ENCODE measurements at places on chromosomes 13 and 19.

- no peak for DNase-seq
- H3K27ac ChIP-seq = no peak overlapping the region
- H3K4me1 ChIP-seq = peaks cover 15% of the 10 kb centered on the region
Measured at GRCh38 chr19:38326591-38326990, 6.9 kb downstream of the KCNK6 start.

GRCh38 chr13:47853236-47853635 lies 147.8 kb downstream of the SUCLA2 start:
- H3K36me3 ChIP-seq = no peaks in the 10 kb centered on the region
- H3K27me3 ChIP-seq = no peaks in the 10 kb centered on the region
- H3K27ac ChIP-seq = no peak overlapping the region

GRCh38 chr13:72508392-72508791 lies 219.0 kb downstream of the MZT1 start:
- no peak overlapping the region for H3K27ac ChIP-seq
- H3K4me3 ChIP-seq = no peak overlapping the region
- no peaks in the 10 kb centered on the region for H3K36me3 ChIP-seq
- no peaks in the 10 kb centered on the region for H3K4me1 ChIP-seq
- no peaks in the 10 kb centered on the region for H3K27me3 ChIP-seq
- DNase-seq = no peak

- no peak overlapping the region for H3K4me3 ChIP-seq
- no peaks in the 10 kb centered on the region for H3K4me1 ChIP-seq
- H3K27ac ChIP-seq = no peak overlapping the region
- H3K27me3 ChIP-seq = no peaks in the 10 kb centered on the region
- no peak for DNase-seq
- no peaks in the 10 kb centered on the region for H3K36me3 ChIP-seq
Measured at GRCh38 chr19:29031216-29031615, 181.7 kb downstream of the UQCRFS1 start.

GRCh38 chr13:47337781-47338507 lies 441.1 kb upstream of the HTR2A start:
- H3K27ac ChIP-seq = no peak overlapping the region
- no peaks in the 10 kb centered on the region for H3K4me1 ChIP-seq
- DNase-seq = no peak
- H3K27me3 ChIP-seq = no peaks in the 10 kb centered on the region

- H3K4me1 ChIP-seq = peaks cover 1% of the 10 kb centered on the region
- DNase-seq = peak; percentile 58
- peaks cover 32% of the 10 kb centered on the region for H3K36me3 ChIP-seq
Measured at GRCh38 chr19:3192228-3192635, 6.5 kb downstream of the NCLN start.

DNA sequence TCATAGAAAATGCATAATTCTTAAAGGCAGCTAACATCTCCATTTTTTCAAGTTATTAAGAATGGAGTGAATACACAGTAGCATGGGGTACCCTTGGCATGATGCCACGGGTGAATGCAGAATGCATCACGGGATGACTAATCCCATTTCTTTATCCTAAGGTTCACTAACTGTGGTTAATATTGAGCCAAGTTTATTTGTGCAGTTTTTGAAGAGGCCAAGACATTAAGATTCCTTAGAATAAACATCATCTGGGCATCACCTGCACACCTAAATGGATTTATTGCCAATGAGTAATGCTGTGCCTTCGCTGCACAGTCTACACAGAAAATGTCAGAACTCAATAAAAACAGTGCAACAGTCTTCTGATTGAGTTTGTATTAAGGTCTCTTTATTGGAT lies 333.1 kb downstream of the GPC6 start:
- peak; percentile 88 for DNase-seq
- peaks cover 41% of the 10 kb centered on the region for H3K4me1 ChIP-seq
- peak overlapping the region; percentile 83 for H3K27ac ChIP-seq

DNA sequence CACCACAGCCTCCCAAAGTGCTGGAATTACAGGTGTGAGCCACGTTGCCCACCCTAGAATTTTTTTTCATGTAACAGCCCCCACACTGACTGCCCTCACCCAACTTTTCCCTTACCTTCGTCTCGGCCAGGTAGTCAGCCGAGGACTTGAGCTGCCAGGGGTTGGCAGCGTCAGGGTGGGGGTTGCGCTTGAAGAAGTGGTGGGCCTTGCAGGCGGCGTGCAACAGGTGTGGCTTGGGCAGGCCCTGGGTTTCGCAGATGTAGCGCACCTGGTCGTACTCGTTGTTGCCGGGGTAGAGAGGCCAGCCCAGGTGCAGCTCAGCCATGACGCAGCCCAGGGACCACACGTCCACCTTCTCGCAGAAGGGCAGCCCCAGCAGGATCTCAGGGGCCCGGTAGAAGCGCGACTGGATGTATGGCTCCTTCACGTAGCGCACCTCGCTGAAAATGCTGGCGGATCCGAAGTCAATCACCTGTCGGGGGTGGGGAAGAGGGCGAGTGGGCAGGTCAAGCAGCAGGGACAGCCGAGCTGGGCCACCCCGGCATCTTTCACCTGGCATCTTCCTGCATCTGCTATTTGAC lies 6.2 kb downstream of the HIPK4 start:
- no peak for DNase-seq
- H3K4me3 ChIP-seq = no peak overlapping the region
- no peak overlapping the region for H3K27ac ChIP-seq
- no peaks in the 10 kb centered on the region for H3K27me3 ChIP-seq
- H3K4me1 ChIP-seq = no peaks in the 10 kb centered on the region

GRCh38 chr19:38290631-38291147 lies 13.4 kb upstream of the C19orf33 start:
- H3K36me3 ChIP-seq = peaks cover 75% of the 10 kb centered on the region
- H3K27ac ChIP-seq = peak overlapping the region; percentile 59
- peaks cover 20% of the 10 kb centered on the region for H3K4me1 ChIP-seq
- DNase-seq = peak; percentile 87
- no peaks in the 10 kb centered on the region for H3K27me3 ChIP-seq
- no peak overlapping the region for H3K4me3 ChIP-seq

DNA sequence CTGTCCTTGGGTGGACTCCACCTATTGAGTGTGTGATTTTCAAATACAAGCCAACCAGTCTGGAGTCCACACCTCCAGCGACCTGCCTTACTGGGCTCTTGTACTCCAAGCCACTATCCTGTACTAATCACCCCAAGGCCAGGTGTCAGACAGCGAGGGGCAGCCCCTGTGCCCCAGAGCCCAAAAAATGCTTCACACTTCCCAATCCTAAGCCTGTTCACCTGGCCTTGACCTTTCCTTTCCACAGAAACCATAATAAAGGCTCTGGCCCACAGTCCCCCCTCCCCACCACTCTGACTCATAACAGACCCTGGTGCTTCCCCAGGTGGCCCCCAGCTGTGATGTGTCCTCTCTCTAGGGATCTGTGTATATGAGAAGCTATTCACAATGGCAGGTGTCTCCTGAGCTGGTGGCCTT lies 3.9 kb downstream of the CD209 start:
- H3K4me3 ChIP-seq = no peak overlapping the region
- no peak for DNase-seq
- no peaks in the 10 kb centered on the region for H3K4me1 ChIP-seq
- H3K36me3 ChIP-seq = no peaks in the 10 kb centered on the region
- H3K27me3 ChIP-seq = no peaks in the 10 kb centered on the region

DNA sequence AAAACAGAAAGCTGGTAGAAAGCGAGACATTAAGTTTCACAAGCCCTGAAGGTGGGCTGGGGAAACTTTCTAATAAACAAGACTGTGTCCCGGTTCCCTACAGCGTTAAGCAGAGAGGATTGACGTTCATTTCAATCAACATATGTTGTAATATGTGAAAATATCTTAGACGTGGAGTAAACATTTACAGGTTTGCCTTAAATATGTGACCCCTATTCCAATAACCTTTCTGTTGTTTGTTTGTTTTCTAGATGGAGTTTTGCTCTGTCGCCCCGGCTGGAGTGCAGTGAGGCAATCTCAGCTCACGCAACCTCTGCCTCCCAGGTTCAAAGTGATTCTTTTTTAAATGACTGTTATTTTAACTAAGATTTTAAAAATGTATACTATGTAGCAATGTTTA lies 526.2 kb downstream of the SUCLA2 start:
- H3K27ac ChIP-seq = no peak overlapping the region
- no peaks in the 10 kb centered on the region for H3K36me3 ChIP-seq
- no peaks in the 10 kb centered on the region for H3K27me3 ChIP-seq
- H3K4me3 ChIP-seq = no peak overlapping the region

DNA sequence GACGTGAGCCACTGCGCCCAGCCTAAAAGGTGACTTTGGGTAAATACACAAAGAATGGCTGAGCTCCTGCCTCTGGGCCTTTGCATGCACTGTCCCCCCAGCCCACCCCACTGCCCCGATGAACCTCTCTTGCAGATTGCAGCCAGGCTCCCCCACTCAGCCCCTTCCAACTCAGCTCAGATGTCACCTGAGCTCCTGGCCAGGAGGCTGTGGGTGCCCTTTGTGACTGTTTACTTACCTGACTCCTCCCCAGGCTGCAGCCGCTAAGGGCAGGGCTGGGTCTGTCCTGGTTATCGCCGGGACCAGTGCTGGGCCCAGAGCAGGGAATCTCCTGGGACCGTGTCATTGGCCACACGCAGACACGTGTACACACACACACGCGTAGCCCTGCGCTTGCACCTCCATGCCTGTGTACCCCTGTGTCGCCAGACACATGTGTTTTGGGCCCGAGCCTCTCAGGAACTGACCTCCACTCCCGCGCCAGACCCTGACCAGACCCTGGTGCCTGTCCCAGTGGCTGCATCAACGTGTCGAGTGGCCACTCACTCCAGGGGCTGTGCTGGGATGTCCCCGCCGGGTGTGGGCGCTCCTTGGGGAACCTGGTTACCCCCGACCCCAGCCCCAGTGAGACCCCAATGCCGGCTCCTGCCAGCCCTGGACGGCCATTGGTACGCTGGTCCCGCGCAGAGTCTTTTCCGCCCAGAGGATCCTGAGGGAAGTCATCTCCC lies 18.7 kb downstream of the EFNA2 start:
- no peaks in the 10 kb centered on the region for H3K4me1 ChIP-seq
- no peak overlapping the region for H3K27ac ChIP-seq
- H3K36me3 ChIP-seq = no peaks in the 10 kb centered on the region
- H3K27me3 ChIP-seq = no peaks in the 10 kb centered on the region
- DNase-seq = no peak

DNA sequence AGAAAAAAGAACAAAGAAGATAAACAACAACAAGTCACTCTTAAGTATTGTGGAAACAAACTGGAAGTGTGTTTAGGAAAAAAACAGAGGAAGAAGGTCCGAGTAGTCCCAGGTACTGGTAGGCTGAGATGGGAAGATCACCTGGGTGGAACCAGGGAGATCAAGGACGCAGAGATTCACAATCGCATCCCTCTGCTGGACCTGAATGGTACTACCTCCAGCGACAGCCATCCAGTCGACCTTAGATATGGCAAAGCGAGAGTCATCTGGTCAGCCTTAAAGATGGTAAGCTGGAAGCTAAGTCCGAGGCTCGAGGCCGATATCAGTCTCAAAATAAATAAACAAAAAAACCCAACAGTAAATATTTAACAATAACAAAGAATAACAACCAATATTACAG lies 44.9 kb upstream of the ZNF91 start:
- DNase-seq = no peak
- H3K27ac ChIP-seq = no peak overlapping the region
- no peak overlapping the region for H3K4me3 ChIP-seq
- no peaks in the 10 kb centered on the region for H3K27me3 ChIP-seq
- H3K36me3 ChIP-seq = no peaks in the 10 kb centered on the region

- H3K4me3 ChIP-seq = no peak overlapping the region
- H3K27ac ChIP-seq = peak overlapping the region; percentile 88
- H3K4me1 ChIP-seq = peaks cover 47% of the 10 kb centered on the region
- H3K27me3 ChIP-seq = no peaks in the 10 kb centered on the region
Measured at GRCh38 chr13:73365252-73365651, 306.4 kb downstream of the KLF5 start.

DNA sequence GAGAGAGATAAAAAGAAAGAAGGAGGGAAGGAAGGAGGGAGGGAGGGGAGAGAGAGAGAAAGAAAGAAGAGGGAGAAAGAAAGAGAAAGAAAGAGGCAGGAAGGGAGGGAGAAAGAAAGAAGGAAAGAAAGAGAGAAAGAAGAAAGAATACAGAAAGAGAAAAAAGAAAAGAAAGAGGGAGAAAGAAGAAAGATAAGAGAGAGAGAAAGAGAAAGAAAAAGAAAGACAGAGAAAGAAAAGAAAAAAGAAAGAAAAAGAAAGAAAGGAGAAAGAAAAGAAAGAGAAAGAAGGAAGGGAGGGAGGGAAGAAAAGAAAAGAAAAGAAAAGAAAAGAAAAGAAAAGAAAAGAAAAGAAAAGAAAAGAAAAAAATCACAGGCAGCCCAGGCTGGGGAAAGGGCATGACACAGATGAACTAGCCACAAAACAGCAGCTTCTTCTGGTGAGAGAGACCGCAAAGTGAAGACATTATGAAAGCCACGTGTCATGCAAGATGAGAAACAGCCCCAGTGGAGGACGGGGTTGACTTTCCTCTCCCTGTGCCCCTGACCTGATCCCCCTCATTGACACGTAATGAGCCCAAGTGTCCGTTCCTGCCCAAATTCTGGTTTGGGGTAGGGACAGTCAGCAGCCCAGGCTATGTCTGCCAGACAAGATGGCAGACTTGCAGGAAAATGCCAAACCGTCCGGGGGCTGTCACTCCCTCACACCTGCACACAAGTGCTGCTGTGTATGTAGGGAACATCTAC lies 102.1 kb downstream of the INSR start:
- no peak for DNase-seq
- H3K36me3 ChIP-seq = no peaks in the 10 kb centered on the region
- no peaks in the 10 kb centered on the region for H3K4me1 ChIP-seq
- H3K4me3 ChIP-seq = no peak overlapping the region

- H3K4me1 ChIP-seq = no peaks in the 10 kb centered on the region
- H3K27me3 ChIP-seq = no peaks in the 10 kb centered on the region
- DNase-seq = no peak
- no peaks in the 10 kb centered on the region for H3K36me3 ChIP-seq
- H3K4me3 ChIP-seq = no peak overlapping the region
Measured at GRCh38 chr19:17671906-17672305, 16.2 kb downstream of the UNC13A start.

DNA sequence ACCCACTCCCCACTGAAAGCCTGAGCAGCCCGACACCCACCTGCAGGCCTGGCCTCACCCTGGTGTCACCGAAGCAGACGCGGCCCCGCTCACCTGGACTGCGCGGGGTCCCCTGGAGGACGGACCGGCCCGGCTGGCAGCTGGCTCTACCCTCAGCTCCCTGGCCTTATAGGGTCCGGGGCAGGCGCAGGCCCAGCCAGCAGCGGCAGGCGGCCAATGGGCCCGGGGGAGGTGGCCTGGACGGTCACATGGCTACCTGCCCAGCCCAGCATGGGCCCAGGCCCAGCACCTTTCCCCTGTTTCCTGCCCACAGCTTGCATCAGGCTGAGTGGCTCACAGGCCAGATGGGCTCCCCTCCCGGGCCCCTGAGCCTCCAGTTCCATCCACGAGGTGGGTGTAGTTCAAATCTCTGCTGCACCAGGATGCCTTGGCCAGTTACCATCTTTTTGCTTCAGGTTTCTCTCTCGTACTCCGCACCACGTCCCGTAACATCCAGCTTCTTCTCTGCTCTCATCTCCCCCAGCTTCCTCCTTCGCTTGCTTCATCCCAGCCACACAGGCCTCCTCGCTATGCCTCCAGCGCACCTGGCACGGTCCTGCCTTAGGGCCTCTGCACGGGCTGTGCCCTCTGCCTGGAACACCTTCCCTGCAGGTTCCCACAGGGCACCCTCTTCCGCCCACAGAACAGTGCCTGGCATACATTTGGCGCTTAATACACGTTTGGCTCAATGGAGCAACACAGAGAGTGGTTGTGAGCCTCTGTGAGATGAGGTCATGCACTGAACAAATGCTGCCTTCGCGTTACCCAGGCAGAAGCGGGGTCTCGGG lies at the start of gene PLIN4:
Gene PLIN4, minus strand, starts transcription at position 142 of the 827 bp plus-strand sequence. CDS start 214 bp downstream, outside the sequence.
- H3K27me3 ChIP-seq = no peaks in the 10 kb centered on the region
- no peak within 1 kb of the TSS for H3K4me3 ChIP-seq
- no peak for DNase-seq
- H3K4me1 ChIP-seq = peaks cover 10% of the 10 kb centered on the region
- H3K27ac ChIP-seq = no peak within 1 kb of the TSS
- H3K36me3 ChIP-seq = no peaks in the 10 kb centered on the region
